ENCODE measurements at places on chromosomes 6 and 20.
A peak's percentile ranks its signal among the peaks of the same experiment; 100 is the strongest.

DNA sequence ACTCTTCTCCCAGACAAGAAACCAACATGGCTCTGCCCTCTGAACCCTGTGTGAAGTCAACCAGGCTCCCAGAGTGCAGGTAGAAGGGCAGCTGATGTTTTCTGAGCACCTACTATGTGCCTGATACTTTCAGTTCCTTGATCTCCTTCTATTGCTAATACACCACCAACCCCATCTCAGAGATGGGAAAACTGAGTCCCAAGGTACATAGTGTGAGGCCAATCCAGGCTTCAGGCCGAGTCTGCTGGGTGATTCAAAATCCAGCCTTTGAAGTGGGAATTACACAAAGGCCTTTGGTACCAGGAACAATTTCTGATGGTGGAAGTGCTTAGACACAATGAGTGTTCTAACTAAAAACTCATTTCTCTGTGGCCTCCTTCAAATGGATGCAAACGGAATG, 96.3 kb downstream of the NFATC2 start:
- DNase-seq, result no peak

- peak; percentile 54 for DNase-seq
Measured at GRCh38 chr20:25148181-25148981, 47.1 kb upstream of the ENTPD6 start.

DNA sequence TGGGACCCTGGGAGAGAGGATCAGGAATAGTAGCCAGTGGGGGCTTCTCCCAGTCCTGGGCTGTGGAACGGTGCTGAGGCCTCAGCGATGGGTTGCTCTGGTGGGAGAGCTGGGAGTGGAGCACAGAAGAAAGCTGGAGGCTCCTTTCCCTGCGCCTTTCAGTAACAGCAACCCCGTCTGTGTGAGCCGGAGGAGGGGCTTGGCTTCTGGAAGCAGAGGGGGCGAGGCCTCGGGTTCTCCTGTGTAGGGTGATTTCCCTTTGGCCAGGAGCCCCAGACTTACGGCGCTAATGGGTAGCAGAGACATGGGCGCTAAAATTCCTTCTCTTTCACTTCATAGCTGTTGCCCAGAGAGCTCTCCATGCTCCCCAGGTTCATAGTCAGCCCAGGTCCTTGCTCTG, 55.0 kb downstream of the DAAM2 start:
- no peak for DNase-seq

GRCh38 chr6:105941621-105942412, 144.3 kb upstream of the PRDM1 start:
- DNase-seq, result no peak

DNA sequence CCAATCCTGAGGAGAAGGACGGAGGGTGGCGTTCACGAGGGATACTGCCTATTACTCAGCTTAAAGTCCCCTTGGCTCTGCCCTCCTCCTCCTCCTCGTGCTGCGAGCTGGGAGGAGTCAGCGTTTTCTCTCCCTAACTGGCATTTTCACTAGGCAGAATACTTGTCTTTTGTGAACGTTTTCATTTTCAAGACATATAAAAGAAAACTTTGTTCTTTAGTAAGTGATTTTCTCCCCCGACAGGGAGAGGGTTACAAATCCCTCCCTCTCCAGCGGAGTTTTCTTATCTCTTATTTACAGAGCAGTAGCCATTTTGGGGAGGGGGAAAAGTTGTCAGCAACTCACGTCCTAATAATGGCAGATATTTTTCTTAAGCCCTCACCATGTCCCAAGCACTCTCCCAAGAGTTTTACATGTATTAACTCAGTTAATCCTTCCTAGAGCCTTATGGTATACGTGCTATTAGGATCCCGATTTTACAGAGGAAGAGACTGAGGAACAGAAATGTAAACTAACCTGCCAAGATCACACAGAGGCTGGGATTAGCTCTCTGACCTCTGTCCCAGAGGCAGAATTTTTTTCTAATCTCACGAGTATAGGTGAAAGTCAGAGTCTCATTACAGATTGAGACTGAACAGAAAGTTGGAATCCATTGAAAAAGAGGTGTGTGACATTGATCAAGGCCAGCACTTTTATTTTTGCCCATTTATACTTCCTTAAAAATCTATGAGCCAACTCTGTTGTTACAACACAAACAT, 30.0 kb upstream of the ZNF217 start:
- peak; percentile 16 for DNase-seq

- DNase-seq, result no peak
Measured at GRCh38 chr6:118718903-118719302, 67.5 kb upstream of the CEP85L start.

DNA sequence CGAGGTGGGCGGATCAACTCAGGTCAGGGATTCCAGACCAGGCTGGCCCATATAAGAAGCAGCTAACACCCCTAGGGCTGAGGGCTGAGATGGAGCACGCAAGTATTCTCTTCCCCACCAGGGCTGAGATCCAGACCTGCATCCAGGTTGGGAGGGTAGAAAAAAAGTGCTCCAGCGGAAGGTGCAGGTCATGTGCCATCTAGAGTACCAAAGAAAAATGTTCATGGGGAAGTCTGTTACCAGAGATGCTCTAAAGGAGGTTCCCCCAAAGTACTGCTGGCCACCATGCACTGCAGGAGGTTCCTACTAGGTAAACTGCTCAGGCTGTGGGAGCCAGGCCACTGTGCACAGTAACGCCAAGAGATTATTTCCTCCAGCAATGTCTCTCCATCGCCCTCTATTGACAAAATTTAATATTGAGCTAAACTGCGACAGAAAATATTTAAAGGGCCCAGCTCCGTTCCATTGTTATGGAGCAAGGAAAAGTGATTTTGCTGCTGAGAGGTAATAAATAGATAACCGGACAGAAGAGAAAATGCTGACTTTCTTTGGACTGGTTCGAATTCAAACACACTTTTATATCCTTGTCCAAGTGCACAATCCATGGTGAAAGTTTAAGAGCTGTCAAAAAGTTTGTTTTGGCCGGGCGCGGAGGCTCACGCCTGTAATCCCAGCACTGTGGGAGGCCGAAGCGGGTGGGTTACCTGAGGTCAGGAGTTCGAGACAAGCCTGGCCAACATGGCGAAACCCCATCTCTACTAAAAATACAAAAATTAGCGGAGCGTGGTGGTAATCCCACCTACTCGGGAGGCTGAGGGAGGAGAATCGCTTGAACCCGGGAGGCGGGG, 159.9 kb downstream of the OR2B2 start:
- DNase-seq, result peak; percentile 14

DNA sequence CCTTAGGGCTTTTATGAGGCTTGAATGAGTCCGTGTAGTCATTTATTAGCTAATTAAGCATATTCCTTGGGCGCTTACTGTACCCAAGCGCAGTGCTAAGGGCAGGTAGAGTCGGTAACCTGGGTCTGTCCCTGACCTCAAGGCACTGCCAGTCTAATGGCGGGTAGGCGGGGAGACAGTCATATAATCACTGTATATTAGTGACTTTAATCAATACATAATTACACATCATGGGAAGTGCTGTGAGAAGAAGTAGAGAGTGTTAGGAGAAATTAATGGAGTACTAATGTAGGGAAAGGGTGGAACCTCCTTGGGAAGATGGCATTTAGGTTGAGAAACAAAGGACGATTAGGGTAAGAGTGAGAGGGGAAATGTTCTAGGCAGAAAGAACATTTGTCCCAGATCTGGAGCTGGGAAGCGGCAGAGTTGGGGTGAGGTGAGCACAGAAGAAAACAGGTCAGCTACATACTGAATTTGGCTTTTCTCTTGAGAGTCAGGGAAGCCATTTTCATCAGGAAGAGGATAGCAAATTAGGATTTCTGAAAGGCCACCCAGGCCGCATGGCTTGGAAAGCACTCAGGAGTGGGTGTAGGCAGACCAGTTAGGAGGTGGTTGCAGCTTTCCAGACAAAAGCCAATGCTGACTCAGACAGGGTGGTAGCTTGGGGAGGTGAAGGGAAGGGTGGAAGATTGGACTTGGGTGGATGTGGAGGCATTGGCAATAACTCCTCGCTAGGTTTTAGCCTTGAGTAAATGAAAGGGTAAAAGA, 954 bp upstream of the BLCAP start:
- DNase-seq, result no peak

Data from activated CD4-positive, alpha-beta T cell treated with anti-CD3 and anti-CD28 coated beads for 1 hour (primary cell).